ENCODE measurements at places on chromosomes 4 and X.
A peak's percentile ranks its signal among the peaks of the same experiment; 100 is the strongest.

- H3K27ac ChIP-seq: no peak overlapping the region
- H3K4me3 ChIP-seq: no peak overlapping the region
- no peaks in the 10 kb centered on the region for H3K36me3 ChIP-seq
- no peaks in the 10 kb centered on the region for H3K4me1 ChIP-seq
- H3K27me3 ChIP-seq: no peaks in the 10 kb centered on the region
Observed at GRCh38 chrX:66005830-66006449, 33.9 kb downstream of the VSIG4 start.

DNA sequence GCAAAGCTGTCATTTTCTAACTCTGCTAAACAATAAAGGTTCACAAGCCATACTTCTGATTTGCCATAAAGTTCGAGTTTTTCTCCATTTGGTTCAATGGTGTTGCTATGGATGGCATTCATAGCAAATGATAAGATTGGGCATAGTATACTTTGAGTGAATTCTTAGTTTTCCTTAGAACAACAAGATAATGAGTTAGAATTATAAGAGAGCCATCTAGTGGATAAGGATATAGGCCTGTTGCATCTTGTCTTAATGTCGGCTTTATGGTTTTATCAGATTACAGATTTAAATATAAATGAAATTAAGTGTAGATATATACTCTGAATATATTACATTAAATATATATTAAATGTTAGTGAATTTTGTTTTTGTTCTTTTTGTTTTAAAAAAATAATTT, 644.6 kb downstream of the IL1RAPL1 start:
- no peak overlapping the region for H3K4me3 ChIP-seq
- H3K27me3 ChIP-seq: no peaks in the 10 kb centered on the region
- H3K27ac ChIP-seq: no peak overlapping the region
- peaks cover 15% of the 10 kb centered on the region for H3K4me1 ChIP-seq
- H3K36me3 ChIP-seq: no peaks in the 10 kb centered on the region

GRCh38 chr4:139794158-139794954, 128.7 kb downstream of the MGST2 start:
- H3K27me3 ChIP-seq: no peaks in the 10 kb centered on the region
- DNase-seq: no peak
- H3K36me3 ChIP-seq: peaks cover 2% of the 10 kb centered on the region
- no peak overlapping the region for H3K4me3 ChIP-seq

- no peak overlapping the region for H3K4me3 ChIP-seq
- peaks cover 3% of the 10 kb centered on the region for H3K4me1 ChIP-seq
- DNase-seq: no peak
- no peak overlapping the region for H3K27ac ChIP-seq
- H3K36me3 ChIP-seq: no peaks in the 10 kb centered on the region
Observed at GRCh38 chrX:11509786-11510185, 155.9 kb downstream of the ARHGAP6 start.

- H3K36me3 ChIP-seq: peaks cover 7% of the 10 kb centered on the region
- no peaks in the 10 kb centered on the region for H3K27me3 ChIP-seq
- peaks cover 7% of the 10 kb centered on the region for H3K4me1 ChIP-seq
Observed at GRCh38 chr4:123166023-123166422, 230.6 kb upstream of the SPRY1 start.

GRCh38 chrX:133677123-133678063, 262.1 kb upstream of the GPC4 start:
- H3K27ac ChIP-seq: no peak overlapping the region
- DNase-seq: no peak
- H3K27me3 ChIP-seq: no peaks in the 10 kb centered on the region
- peaks cover 14% of the 10 kb centered on the region for H3K4me1 ChIP-seq

DNA sequence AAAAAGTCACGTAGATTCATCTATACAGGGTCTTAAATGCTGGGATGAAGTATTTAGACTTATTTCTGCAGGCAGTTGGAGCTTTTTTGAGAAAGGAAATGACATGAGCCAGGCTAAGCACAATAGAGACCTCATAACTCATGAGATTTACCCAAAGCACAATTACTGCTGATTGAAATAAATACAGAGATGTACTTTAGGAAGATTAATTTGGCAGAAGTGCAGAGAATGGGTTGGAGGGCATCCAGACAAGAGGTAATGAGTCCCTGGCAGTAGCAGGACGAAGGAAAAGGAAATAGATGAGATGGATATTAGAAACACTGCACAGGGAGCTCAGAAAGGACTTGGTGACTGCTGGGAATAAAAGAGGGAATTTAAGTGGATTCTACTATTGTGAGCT, 129.1 kb downstream of the SHROOM4 start:
- no peaks in the 10 kb centered on the region for H3K4me1 ChIP-seq
- H3K27me3 ChIP-seq: no peaks in the 10 kb centered on the region
- no peak for DNase-seq
- no peaks in the 10 kb centered on the region for H3K36me3 ChIP-seq

DNA sequence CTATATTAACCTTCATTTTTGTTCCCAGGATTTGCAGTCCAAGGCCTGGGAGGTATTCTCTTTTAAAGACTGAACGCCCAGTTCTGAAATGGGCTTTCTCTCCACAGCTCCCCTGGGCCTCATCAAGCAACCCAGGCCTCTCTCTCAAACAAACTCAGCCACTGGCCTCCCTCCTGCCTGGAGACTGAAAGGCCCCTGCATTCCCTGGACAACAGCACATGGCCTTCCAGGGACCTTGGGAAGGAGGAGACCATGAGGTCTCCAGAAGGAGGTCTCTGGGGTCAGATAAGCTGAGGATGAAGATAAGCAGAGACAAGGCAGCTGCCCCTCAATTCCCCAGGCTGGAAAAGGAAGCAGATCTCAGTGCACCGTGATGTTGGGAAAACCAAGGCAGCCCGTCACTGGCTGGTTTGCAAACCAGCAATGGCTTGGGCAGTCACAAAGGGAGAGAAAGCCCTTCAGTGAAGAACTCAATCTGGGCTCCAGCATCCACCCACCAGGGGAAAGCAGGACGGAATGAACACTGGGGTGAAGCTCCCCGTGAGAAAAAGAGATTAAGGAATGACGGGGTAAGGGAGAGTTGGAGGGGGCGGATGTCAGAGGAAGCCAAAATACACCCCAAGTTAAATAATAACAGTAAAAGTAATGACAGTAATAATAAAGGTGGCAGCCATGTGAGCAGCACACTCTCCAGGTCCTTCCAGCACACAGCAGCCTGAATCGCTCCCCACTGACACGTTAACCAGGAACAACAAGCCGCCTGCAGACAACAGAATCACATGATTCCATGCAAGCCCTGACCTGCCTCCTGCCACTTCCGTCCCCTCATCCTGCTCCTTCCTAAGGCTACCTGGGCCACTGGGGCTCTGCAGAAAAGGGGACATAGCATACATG, 22.3 kb downstream of the AMOT start:
- H3K27ac ChIP-seq: peak overlapping the region; percentile 84
- peak overlapping the region; percentile 30 for H3K4me3 ChIP-seq
- peaks cover 51% of the 10 kb centered on the region for H3K4me1 ChIP-seq
- peaks cover 37% of the 10 kb centered on the region for H3K36me3 ChIP-seq
- DNase-seq: no peak
- no peaks in the 10 kb centered on the region for H3K27me3 ChIP-seq

DNA sequence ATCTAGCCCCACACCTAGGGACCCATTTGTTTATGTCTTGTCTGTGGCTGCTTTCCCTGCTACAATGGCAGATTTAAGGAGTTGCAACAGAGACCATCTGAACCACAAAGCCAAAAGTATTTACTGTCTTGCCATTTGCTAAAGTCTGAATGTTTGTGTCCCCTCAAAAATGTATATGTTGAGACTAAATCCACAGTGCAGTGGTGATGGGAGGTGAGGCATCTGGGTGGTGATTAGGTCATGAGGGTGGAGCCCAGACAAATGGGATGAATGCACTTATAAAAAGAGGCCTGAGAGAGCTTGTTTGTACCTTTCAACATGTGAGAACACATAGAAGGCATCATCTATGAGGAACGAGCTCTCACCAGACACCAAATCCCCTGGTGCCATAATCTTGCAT, 137.3 kb downstream of the TMEM144 start:
- peaks cover 12% of the 10 kb centered on the region for H3K27me3 ChIP-seq
- no peaks in the 10 kb centered on the region for H3K36me3 ChIP-seq
- no peak overlapping the region for H3K27ac ChIP-seq
- H3K4me1 ChIP-seq: no peaks in the 10 kb centered on the region

GRCh38 chrX:65846974-65847373, 179.5 kb downstream of the MSN start:
- no peaks in the 10 kb centered on the region for H3K36me3 ChIP-seq
- H3K27me3 ChIP-seq: no peaks in the 10 kb centered on the region
- DNase-seq: no peak
- no peak overlapping the region for H3K27ac ChIP-seq
- no peak overlapping the region for H3K4me3 ChIP-seq
- no peaks in the 10 kb centered on the region for H3K4me1 ChIP-seq

DNA sequence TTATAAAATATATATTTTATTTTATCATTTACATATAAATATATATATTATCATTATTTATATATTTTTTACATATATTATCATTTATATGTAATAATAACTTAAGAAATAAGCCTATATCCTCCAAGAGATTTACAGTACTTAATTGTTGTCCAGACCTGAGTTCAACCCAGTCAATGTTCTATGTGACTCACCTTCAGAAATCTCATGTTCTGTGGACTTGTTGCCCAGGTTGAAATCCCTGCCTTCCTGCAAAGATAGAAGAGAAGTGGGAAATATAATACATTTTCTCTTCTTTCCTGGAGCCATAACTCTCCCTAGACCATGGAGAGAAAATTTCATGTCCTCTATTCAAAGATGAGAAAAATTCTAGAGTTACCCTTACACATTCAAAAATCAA, 247.3 kb downstream of the PARM1 start:
- no peak overlapping the region for H3K27ac ChIP-seq
- H3K4me1 ChIP-seq: no peaks in the 10 kb centered on the region
- no peaks in the 10 kb centered on the region for H3K36me3 ChIP-seq
- DNase-seq: no peak
- no peak overlapping the region for H3K4me3 ChIP-seq

DNA sequence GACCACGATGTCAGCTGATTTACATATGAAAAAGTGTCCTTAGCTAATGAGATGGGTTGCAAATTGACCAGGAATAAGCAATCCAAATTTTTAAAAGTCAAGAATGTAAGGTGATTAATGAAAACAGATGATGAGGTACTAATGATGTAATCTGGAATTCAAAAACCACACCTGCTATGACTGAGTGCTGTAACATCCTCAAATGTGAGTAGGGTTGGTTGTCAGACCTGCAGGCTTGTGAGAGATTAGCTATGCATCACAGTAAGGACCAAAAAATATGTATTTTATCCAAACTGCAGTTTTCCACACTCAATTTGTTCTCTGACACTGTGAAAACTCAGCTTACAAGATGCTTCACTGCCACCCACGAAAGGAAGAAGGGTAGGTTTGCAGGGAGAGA, 242.5 kb downstream of the OPHN1 start:
- no peaks in the 10 kb centered on the region for H3K4me1 ChIP-seq
- no peaks in the 10 kb centered on the region for H3K27me3 ChIP-seq
- H3K4me3 ChIP-seq: no peak overlapping the region
- DNase-seq: no peak
- no peaks in the 10 kb centered on the region for H3K36me3 ChIP-seq

- no peaks in the 10 kb centered on the region for H3K36me3 ChIP-seq
- H3K27ac ChIP-seq: peak overlapping the region; percentile 8
- no peak for DNase-seq
- peaks cover 26% of the 10 kb centered on the region for H3K4me1 ChIP-seq
- no peaks in the 10 kb centered on the region for H3K27me3 ChIP-seq
- H3K4me3 ChIP-seq: no peak overlapping the region
Observed at GRCh38 chr4:54066718-54067129, 2.3 kb upstream of the CHIC2 start.

DNA sequence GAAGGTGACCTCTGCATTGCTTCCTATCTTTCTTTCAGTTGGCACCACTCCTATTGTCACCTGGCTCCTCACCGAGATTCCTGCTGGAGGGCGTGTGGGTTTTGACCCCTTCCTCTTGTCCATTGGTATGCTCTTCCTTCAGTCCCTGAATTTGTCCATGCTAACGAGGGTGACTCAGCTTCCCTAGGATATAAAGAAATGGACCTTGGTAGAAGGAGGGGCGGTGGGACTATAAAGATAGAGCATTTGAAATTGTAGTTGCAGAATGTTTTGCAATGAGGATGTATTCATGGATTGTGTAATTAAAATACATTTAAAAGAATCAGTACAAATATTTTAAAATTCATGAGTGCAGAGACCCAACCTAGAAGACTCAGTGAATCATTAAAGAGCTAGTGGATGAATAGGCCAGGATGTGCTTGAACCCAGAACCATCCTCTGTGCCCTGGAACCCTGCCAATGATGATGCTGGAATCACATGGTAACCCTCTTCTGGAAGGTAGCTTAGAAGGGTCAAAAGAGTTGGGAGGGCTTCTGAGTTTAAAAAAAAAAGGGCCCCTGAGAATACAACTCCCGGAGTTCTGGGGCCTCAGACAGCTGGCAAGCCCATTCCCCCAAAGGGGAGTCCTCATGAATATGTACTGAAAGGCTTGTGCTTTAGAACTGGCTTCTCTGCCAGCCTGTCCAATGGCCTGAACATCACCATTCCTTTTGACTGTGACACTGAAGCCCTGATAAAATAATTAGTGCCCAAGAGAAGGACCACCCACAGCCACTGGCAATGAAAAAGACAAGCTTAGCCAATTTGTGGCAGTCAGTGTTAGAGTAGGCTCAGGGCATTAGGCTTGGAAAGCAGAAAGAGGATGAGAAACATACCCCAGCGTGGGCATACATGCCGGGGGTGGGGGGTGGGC, 8.0 kb downstream of the XPNPEP2 start:
- no peak for DNase-seq
- H3K27ac ChIP-seq: no peak overlapping the region
- peaks cover 2% of the 10 kb centered on the region for H3K4me1 ChIP-seq
- H3K36me3 ChIP-seq: no peaks in the 10 kb centered on the region
- no peak overlapping the region for H3K4me3 ChIP-seq

GRCh38 chrX:29299684-29300083, 712.4 kb downstream of the IL1RAPL1 start:
- H3K27ac ChIP-seq: no peak overlapping the region
- no peaks in the 10 kb centered on the region for H3K27me3 ChIP-seq
- no peaks in the 10 kb centered on the region for H3K36me3 ChIP-seq
- H3K4me1 ChIP-seq: no peaks in the 10 kb centered on the region
- no peak for DNase-seq

- H3K27ac ChIP-seq: no peak overlapping the region
- peaks cover 9% of the 10 kb centered on the region for H3K4me1 ChIP-seq
- H3K36me3 ChIP-seq: no peaks in the 10 kb centered on the region
- H3K27me3 ChIP-seq: peaks cover 72% of the 10 kb centered on the region
- no peak overlapping the region for H3K4me3 ChIP-seq
- no peak for DNase-seq
Observed at GRCh38 chrX:106728337-106728736, 1.8 kb downstream of the RNF128 start.

- H3K36me3 ChIP-seq: no peaks in the 10 kb centered on the region
- no peak overlapping the region for H3K27ac ChIP-seq
- H3K27me3 ChIP-seq: peaks cover 14% of the 10 kb centered on the region
- DNase-seq: no peak
Observed at GRCh38 chr4:21522296-21522695, 426.3 kb downstream of the KCNIP4 start.

GRCh38 chr4:8146157-8146556, 12.5 kb downstream of the ABLIM2 start:
- no peak overlapping the region for H3K4me3 ChIP-seq
- peaks cover 45% of the 10 kb centered on the region for H3K27me3 ChIP-seq
